ENCODE measurements at places on chromosomes 12 and 14.
A peak's percentile ranks its signal among the peaks of the same experiment; 100 is the strongest.

DNA sequence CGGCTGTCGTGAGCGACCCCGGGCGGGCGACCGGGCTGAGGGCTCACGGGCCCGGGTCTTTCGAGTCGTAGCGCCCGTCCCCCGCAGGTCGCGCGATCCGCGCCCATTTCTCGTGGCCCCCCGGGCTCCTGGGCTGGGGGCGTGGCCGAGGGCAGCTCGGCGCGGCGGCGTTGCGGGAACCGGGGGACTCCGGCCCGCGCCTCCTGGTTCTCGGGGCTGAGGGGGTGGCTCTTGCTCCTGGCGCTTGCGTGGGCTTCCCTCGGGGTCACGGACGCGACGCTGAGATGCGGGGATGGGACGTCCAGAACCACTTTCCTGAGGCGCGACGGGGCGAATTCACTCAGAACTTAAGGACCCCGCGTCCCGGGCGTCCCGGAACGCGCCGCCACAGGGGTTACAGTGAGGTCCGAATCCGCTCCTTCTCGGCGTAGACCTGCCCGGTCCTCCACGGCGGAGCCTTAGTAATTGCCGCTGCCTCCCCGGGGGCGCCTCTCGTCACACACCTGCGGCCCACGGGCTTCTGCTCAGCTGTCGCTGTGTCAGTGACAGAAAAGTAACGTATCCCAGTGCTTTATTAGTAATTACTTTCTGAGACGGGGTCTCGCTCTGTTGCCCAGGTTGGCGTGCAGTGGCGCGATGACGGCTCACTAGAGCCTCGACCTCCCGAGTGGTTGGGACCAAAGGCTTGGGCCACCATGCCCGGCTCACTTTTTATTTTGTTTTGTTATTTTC is 606 bp downstream of the EP400 start:
- no peak for DNase-seq

DNA sequence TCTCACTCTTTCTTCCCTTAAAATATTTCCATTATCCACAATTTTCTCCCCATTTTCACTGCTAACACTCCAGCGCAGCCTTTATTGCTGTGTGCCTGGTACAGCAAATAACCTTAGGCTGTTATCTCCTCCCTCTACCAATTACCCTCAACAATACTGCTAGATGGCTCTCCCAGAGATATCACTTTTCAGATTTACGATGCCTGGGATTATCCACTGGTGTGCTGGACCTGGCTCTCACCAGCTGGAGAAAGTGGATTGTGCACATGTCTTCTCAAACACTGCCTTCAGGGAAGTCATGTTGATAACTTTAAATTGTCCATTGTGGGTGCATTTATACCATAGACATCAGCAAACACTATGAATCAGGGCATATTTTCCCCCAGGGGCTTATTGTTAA is 101.9 kb upstream of the ADAMTS20 start:
- no peak for DNase-seq

GRCh38 chr12:82522762-82523161 is 163.9 kb upstream of the TMTC2 start:
- no peak for DNase-seq

- no peak for DNase-seq
Observed at GRCh38 chr14:61102549-61103466, 121.8 kb downstream of the SLC38A6 start.

DNA sequence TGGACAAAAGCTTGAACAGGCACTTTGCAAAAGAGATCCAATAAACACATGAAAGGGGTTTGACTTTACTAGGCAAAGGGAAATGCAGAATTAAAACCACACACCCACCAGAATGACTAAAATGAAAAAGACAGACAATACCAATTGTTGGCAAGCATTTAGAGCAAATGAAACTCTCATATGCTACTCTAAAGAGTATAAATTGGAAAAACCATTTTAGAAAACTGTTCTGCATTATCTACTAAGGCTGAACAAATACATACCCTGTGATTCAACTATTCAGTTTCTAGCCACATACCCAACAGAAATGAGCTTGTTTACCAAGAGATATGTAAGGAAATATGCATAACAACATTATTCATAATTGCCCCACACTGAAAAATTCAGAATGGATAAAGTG is 8.5 kb upstream of the IL22 start:
- DNase-seq = no peak

DNA sequence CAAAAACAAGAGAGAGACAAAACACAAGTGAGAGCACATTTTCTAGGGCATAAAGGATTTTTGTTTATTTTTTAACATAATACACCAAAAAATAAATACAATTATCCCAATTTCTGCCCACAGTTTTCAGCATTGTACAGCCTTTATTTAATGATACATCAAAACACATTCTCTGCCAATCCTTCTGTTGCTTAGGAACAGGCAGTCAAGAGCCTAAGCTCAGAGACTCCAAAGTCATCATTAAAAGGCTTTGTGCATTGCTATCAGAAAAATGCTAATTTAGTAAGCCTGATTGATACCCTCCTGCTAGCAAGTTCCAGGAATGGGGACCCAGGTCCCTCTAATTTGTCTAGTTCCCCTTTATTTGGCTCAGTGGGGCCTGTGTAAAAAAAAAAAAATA is 536.5 kb downstream of the RPS29 start:
- no peak for DNase-seq

- DNase-seq = no peak
Observed at GRCh38 chr12:130266751-130267150, 70.9 kb upstream of the PIWIL1 start.

GRCh38 chr12:110345176-110345661 is 58.3 kb downstream of the ANAPC7 start:
- no peak for DNase-seq

DNA sequence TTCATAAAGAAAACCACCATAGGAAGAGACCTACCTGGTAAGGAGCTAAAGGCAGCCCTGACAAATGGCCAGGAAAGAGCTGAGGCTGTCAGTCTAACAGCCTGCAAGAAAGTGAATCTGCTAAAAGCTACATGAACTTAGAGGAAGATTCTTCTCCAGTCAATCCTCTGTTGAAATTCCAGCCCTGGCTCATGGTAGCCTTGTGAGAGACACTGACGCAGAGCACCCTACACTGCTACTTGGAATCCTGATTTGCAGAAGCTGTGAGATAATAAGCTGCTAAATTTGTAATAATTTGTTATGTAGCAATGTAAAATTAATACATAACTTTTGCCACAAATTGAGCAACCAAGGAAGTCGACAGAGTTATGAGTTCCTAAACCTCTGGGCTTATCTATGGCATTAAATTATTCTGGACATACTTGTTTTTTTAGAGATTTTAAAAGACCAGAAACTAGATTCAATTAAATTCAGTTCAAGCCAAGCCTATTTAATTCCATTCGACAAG is 257.0 kb downstream of the ETNK1 start:
- no peak for DNase-seq

- DNase-seq = peak; percentile 83
Observed at GRCh38 chr14:85531141-85531586, 1.2 kb downstream of the FLRT2 start.

- DNase-seq = peak; percentile 14
Observed at GRCh38 chr14:101075025-101075800, 171.7 kb upstream of the RTL1 start.

DNA sequence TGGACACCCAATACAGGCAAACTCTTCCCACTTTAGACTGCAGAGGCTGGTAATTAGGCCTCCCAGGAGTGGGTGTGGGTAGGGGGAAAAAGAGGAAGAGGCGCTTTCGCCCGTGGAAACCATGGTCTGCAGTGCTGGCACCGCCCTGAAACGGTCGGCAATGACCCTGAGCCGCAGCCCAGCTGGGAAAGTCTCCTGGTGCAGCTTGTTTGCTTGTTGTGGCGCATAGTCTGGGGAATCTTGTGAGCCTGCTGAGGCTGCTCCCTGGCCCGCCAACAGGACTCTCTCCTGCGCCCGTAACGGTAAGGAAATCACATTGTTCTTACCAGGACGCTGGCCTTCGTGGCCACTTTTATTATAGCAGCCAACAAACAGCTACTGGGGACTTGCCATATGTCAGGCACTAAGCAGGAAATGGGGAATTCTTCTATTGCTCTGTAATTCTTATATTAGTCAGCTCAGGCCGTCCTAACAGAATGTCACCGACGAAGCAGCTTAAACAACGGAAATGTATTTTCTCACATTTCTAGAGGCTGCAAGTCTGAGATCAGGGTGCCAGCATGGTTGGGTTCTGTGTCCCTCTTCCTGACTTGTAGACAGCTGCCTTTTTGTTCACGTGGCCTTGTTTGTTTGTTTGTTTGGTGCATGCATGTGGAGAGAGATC is 52.5 kb upstream of the RIN3 start:
- DNase-seq = peak; percentile 75

DNA sequence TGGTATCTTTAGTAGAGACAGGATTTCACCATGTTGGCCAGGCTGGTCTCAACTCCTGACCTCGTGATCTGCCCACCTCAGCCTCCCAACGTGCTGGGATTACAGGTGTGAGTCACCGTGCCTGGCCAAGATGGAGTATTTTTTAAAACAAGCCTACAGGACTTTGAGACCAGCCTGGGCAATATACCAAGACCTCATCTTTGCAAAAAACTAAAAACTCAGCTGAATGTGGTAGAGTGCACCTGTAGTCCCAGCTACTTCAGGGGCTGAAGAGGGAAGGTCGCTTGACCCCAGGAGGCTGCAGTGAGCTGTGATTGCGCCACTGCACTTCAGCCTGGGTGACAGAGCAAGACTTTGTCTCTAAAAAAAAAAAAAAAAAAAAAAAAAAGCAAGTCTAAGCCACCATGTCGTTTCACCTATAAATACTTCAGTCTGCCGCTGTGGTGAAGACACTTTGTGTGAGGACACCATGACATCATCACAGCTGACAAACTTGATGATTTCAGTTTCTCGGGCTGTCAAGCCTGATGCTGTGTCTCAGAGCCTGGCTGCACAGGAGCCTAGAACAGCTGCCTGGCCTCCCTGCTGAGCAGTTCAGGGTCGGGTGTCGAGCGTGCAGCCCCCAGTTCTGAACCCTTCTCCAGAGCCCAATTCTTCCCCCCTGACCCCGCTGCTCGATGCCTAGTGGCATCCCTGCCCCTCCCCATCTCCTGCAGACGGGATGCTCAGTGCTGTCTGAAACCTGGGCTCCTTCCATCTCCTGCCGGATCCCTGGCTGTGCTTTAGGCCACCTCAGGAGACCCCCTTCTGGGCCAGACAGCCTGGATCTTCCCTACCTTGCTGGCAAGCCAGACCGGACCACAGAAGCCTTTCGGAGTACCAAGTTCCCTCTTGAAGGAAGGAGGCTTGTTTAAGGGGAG is 119.2 kb upstream of the EVL start:
- no peak for DNase-seq

GRCh38 chr14:75422169-75422568 is 5.7 kb upstream of the JDP2 start:
- DNase-seq = peak; percentile 70

GRCh38 chr12:108773798-108774788 is 42.8 kb upstream of the CORO1C start:
- peak; percentile 52 for DNase-seq
